Stimulated activated CD4-positive, alpha-beta T cell treated with anti-CD3 and anti-CD28 coated beads, Interleukin-2, amount 100 ng/mL, for 24 hours (primary cell): ENCODE measurements at places on chromosomes 1 and 21.

DNA sequence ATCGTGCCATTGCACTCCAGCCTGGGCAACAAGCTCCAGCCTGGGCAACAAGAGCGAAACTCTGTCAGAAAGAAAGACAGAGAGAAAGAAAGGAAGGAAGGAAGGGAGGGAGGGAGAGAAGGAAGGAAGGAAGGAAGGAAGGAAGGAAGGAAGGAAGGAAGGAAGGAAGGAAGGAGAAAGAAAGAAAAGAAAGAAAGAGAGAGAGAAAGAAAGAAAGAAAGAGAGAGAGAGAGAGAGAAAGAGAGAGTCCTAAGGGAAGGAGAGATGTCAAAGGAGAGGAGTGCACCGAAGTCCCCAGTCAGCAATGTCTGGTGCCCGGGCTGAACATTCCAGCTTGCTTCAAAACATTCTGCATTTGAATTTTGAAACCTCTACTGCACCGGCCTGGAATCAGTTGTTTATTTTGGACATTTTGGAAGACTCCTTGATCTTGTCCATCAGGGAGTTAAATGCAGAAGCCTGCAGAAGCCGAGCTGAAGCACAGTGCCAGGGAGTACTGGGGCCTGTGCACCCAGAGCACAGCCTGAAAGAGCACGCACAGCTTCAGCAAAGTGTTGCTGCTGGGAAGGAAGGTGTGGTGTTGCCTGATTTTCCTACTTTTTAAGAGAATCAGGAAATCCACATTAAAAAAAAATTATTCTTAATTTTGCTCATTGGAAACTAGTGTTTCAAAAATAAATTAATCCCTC lies 3.7 kb upstream of the IGSF3 start:
- DNase-seq = no peak

DNA sequence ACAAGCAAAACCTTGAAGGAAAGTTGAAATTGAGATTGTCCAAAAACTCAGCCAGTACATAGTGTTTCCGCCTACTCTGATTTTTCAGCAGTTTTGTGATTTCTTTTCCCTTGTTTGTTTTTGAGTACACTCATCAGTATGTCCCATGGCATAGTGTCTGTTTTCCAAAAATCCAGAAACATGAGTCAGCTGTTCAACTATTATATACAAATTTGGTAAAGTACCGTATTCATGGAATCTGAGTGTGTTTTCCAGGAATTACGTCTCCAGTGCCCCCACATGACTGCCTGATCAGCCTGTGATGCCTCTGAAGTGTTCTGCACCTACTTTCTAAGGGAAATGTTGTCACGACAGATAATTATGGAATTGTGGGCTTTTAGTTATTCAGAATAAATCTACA lies 186.8 kb downstream of the LTN1 start:
- DNase-seq = no peak

- no peak for DNase-seq
These were observed 34.3 kb downstream of the BCAS2 start for GRCh38 chr1:114547076-114547475.

DNA sequence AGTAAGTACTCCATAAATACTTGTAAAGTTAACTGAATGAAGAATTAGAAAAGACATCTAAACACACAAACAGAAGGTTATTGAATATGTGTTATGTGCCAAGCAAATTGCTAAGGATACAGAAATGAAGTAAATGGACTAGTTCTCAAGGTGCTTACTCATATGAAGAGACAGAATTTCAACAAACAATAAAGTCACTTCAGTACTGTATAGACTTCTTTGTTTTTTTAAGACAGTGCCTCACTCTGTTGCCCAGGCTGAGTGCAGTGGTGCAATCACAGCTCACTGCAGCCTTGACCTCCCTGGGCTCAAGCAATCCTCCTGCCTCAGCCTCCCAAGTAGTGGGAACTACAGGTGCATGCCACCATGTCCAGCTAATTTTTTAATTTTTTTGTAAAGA lies 57.3 kb downstream of the SERBP1 start:
- DNase-seq = no peak

GRCh38 chr1:207672522-207673130 lies 27.7 kb downstream of the CR1L start:
- peak; percentile 11 for DNase-seq

GRCh38 chr1:224525411-224526040 lies 90.6 kb upstream of the CNIH3 start:
- no peak for DNase-seq

DNA sequence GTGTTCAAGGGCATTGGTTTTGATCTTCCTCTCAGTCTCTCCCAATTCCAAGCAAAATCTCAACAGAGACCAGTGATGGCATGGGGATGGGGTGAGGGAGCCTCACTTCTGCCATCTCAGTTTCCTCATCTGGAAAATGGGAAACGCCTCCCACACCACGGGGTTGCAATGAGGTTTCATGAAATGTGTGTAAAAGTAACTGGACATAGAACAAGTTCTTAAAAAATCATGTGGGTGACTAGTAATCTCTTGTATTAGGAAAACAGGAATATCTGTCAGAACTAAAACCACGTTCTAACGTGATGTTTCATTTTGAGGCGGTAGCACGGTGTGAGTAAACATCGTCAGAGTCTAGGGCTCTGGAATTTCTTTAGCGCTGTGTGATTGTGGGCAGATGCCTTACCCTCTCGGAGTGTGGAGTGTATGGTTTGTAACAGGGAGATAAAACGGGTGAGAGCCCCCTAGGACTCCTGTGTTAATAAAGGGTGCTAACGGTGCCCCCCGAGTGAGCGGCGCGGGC lies 55.5 kb upstream of the DNAJC6 start:
- DNase-seq = no peak
